Esophagus muscularis mucosa (tissue), 4 donors: ENCODE measurements at places on chromosomes 1 and 21.

DNA sequence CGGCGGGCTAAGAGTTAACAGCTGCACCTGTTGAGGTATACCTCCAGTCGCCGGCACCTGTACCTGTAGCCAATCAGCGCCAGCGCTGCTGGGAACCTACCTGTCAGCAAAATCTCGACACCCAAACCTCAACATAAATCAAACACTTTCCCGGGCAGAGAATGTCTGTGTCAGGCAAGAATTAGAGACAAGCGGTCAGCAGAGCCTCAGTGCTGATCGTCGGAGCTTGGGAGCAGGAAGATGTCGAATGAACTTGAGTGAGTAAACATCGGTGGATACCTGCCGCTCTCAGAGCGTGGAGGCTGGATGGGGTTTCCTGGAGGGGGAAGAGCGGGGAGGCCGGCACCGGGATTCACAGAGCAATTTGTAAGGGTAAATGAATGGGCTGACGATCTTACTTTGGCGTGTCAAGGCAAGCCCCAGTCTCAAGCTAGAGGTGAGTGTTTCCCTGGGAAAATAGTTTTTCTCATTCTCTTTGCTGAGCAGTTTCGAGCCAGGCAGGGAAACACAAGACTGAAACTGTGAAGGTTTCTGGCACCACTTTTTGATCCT, at the start of gene GRHL3:
Gene GRHL3, plus strand, starts transcription at position 46 of the 552 bp plus-strand sequence. Its CDS starts 195 bp downstream, at position 241.
- DNase-seq, result no peak

- DNase-seq, result no peak
These were observed 29.8 kb upstream of the RNF186 start for GRCh38 chr1:19844731-19845495.

- DNase-seq, result peak; percentile 92
These were observed 15.5 kb downstream of the PI4KB start for GRCh38 chr1:151311589-151312331.

DNA sequence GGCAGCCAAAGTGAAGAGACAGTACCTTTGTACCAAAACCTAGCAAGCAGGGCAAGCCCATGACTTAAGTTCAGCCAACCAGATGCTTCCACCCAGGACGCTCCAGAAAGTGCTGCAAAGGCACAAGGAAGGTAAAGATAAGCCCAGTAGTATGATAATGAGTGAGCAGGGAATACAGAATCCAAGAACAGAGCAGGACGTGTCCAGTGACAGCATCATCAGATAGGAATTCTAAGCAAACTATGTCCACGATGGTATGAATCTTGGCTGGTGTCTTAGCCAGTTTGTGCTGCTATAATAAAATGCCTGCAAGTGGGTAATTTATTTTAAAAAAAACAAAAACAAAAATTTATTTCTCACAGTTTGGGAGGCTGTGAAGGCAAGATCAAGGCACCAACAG, 13.6 kb downstream of the GJA4 start:
- peak; percentile 50 for DNase-seq

GRCh38 chr21:42406201-42406621, 2.5 kb downstream of the UBASH3A start:
- no peak for DNase-seq

GRCh38 chr1:5888606-5889211, 103.5 kb downstream of the NPHP4 start:
- no peak for DNase-seq

- DNase-seq, result no peak
These were observed 102.9 kb downstream of the ACTL8 start for GRCh38 chr1:17857996-17858395.

DNA sequence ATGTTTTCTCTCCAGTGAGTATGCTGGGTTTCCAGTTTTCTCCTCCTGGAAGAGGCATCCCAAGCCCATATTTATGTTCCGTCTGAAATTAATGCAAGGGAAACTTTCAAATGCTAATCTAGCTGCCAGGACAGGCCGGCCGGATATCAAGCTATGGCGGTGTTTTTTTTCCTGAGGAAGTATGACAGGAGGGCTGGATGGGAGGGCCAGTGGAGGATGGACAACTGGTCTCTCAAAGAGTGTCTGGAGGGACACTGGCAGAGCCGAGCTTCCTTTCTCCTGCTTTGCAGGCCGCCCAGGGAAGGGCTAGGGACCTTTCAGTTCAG, 212.7 kb downstream of the TRABD2B start:
- no peak for DNase-seq

DNA sequence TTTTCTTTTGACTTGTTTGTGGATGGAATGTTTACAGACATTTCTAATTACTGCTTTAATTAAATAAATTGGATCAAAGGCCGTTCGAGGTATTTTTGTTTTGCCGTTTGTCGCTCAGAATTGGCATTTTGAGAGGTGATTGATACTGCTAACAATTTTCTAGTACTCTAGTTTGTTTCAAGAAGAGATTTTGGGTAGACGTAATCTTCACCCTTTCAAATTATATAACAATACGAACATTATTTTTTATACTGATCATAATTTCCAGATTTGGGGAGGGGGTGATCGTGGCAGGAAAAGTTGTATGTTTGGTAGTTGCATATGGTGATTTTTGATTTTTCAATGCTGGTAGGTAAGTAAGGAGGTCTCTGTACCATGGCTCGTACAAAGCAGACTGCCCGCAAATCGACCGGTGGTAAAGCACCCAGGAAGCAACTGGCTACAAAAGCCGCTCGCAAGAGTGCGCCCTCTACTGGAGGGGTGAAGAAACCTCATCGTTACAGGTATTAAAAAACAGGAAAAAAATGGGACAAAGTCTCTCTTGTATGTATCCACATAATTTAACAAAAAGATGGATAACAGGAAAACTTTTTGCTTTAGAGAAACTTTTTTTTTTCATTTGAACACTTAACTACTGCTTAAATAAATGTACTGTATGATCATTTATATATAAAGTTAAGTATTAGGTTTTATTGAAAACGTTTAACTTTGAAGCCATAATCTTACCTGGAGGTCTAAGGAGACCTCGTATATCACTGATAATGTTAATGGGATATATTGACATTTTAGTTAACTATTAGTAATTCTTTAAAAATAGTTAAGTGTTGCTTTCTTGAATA, 1.7 kb downstream of the H3-3A start:
- DNase-seq, result no peak

- no peak for DNase-seq
These were observed 2.9 kb downstream of the GFI1 start for GRCh38 chr1:92483610-92484471.

- DNase-seq, result peak; percentile 89
These were observed 403.6 kb downstream of the RRAGC start for GRCh38 chr1:38455829-38456530.

DNA sequence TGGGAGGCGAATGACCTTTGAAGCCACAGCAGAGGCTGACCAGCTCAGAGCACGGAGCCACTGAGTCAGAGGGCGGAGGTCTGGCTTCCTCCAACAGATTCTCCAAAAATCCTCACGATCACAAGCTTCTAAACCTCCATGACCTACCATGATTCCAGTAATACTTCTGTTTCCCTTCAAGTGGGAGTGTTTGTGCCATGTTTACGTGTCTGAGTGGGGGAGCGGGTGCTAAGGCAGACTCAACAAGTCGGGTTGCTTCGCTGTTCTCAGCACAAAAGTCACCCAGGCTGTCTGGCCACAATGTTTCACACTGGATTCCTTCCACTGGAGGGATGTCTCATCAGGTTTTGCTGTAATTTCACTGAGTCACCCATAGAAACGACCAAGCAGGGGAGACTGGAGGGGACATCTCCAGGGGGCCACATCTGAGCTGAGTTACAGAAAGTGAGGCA, 86.2 kb downstream of the SLC66A1 start:
- no peak for DNase-seq

GRCh38 chr1:86191958-86192357, 35.4 kb upstream of the COL24A1 start:
- no peak for DNase-seq

GRCh38 chr21:38853421-38853919, 47.7 kb downstream of the ETS2 start:
- DNase-seq, result peak; percentile 66

DNA sequence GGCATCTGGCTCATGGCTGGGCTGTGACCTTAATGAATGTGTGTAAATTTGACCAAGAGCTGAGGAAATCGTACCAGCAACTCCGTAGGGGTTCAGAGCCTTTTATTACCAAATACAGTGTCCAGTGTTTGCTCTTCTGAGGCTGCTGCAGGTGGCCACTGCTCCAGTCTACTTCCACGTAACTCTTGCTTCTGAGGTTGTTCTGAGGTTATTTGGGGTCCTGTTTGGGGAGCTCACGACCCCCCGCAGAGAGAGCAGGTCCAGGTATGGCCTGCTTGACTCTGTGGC, 33.6 kb downstream of the MAN1C1 start:
- DNase-seq, result peak; percentile 75

GRCh38 chr1:98030483-98030882, 109.6 kb upstream of the DPYD start:
- DNase-seq, result no peak

DNA sequence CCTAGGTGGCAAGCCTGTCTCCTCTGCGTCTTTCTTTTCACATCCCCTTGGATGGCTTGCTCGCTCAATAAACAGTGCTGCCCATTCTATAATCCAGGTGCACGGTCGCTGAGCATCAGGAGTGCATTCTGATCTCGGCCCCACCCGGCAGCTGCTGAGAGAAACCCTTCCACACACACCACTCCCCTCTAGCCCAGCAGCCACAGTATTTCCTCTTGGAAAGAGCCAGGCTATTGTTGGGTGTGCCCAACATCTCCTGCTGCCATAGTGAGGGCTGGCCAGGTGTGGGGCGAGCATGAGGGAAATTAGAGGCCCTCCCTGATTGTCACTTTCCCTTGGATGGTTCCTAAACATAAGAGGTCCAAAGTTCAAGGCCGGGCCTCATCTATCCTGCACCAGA, 24.7 kb downstream of the GPA33 start:
- DNase-seq, result no peak

DNA sequence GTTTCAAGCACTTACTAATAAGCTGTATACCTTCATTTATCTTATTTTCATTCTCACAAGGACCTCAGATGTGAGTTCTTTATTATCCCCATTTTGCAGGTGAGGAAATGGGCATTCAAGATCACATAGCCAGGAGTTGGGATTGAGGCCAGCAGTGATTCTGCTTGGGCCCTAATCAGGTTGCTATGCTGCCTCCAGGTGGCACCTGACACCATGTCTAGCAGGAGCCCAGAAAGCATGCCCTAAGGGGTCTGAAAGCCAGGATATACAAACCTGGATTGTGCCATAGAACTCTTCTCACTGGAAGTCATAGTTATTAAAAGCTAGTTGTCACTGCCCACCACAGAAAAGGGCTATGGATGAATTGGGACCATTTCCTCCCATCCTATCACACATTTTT, 61.1 kb downstream of the FYB2 start:
- DNase-seq, result no peak

DNA sequence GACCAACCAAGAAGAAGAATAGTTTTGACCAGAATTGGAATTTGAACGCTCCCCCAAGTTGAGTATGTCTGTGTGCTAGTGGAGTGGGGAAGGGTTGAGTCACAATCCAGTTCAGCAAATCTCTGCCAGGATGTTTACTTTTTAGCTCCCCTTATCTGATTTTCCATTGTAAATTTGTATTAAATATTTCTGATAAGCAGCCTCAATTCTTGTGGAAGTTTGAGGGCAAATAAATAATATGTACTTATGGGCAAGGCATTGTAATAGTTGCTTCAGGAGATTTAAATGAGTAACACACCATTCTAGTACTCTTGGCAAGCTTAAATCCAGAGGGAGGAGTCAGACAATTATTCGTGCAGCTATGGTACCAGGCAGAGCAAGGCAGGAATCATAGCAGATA, 14.4 kb downstream of the CXADR start:
- DNase-seq, result no peak

- no peak for DNase-seq
These were observed 123.9 kb upstream of the DPYD start for GRCh38 chr1:98044766-98045165.

- no peak for DNase-seq
These were observed 16.2 kb upstream of the KPRP start for GRCh38 chr1:152741656-152742055.

GRCh38 chr21:38367646-38368045, 110.9 kb downstream of the KCNJ15 start:
- DNase-seq, result peak; percentile 47

- no peak for DNase-seq
These were observed 24.0 kb downstream of the HENMT1 start for GRCh38 chr1:108636876-108637275.

DNA sequence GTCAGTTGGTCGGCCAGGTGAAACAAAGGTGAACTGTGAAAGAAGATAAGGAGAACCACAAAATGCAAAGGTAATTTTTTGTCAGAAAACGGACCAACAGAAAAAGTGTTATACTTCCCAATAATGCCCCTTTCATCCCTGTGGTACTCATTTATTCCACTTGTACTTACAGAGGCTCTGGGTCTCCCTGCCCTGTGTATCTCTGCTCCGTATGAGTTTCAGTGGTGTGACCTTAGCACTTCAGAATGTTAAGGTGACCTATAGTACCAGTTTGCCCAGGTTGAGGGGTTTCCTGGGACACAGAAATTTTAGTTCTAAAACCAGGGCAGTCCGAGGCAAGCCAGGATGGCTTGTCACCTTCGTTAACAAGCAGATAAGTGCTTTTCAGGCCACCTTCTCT, 254.8 kb downstream of the OLFM3 start:
- DNase-seq, result no peak

GRCh38 chr1:155040358-155041093, 6.9 kb downstream of the DCST1 start:
- no peak for DNase-seq

DNA sequence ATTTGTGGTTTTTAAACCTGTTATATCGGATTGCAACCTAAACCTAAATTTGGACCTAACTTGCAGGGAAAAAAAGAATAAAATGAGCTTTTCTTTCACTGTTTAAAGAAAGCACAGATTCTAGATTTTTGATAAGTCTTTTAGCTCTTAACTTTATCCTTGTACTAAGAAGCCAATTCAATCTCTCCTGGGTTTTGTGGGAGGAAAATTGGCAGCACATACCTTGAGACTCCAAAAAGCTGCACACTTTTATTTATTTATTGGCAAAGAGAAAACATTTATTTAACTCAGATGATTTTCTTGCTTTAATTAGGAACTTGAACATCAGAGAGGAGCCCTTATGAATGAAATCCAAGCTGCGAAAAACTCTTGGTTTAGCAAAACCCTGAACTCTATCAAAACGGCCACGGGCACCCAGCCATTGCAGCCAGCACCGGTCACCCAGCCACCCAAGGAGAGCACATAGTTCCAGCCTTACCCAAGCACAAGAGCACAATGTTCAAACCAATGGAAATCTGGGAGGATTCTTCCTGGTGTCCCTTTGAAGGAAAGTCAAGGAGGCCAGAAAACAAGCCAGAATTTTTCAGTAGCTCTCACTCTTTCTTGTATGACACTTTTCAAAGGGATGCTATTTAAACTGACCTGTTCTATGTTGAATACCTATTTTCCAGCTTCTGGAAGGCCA, 10.1 kb upstream of the CACYBP start:
- DNase-seq, result no peak

- DNase-seq, result peak; percentile 10
These were observed 13.5 kb upstream of the NTPCR start for GRCh38 chr1:232936941-232937340.

DNA sequence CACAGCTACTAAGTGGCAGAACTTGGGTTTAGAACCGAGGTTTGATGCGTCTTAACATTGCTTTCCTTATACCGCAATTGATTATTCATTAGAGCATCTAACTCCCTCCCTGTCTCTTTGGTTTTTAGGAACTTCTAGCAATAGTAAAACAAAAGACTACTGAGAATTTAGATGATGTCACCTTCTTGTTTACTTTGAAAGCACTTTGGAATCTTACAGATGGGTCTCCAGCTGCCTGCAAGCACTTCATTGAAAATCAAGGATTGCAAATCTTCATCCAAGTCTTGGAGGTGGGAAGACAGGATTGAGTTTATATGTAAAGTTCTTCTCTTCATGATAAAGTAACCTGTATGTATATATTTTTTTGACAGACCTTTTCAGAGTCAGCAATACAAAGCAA, 35.0 kb downstream of the ZYG11A start:
- DNase-seq, result no peak
